Posterior cingulate gyrus (tissue), 11 donors: ENCODE measurements at places on chromosomes 5 and 9.

- DNase-seq: no peak
Observed at GRCh38 chr9:4221931-4222330, 77.9 kb downstream of the GLIS3 start.

GRCh38 chr5:119292701-119293515 lies 62.9 kb upstream of the TNFAIP8 start:
- DNase-seq: no peak

- DNase-seq: no peak
Observed at GRCh38 chr5:179820127-179820482, 600 bp upstream of the SQSTM1 start.

DNA sequence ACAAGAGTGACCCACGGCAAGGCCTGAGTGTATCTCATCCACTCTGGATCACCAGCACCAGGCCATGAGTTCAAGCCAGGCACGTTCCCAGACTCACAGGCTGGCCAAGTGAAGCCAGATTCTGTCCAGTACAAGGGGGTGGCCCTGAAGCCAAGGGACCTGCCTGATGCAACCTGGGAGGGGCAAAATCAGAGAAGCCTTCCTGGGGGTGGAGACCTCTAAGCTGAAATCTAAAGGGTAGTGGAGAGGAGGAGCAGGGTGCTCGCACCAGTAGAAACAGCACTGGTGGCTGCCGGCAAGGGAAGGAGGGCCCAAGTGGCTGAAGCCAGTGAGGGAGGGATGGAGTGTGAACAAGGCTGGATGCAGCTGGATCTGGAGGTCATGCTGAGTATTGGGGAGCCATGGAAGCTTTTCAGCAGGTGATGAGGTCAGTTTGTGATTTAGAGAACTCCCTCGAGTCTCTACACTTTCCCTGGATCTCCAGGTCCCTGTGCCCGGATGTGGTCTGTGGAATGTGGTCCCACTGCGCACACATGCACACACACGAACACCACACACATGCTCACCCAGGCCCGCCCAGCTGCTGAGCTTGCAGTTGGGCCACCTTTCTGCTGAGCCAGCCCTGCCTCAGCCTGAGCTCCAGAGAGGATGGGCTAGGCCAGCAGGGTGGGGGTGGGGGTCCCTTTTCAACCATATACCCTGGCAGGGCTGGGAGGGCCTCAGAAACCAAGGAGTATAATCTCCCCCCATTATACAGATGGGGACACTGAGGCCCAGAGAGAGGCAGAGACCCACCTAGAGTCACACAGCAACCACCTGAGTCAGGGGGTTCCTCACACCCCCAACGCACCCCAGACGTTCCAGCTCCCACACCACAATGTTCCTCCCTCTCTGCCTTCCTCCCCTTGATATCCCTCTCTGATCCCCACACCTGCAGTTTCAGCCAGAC lies 1.6 kb downstream of the PIP5KL1 start:
- no peak for DNase-seq

DNA sequence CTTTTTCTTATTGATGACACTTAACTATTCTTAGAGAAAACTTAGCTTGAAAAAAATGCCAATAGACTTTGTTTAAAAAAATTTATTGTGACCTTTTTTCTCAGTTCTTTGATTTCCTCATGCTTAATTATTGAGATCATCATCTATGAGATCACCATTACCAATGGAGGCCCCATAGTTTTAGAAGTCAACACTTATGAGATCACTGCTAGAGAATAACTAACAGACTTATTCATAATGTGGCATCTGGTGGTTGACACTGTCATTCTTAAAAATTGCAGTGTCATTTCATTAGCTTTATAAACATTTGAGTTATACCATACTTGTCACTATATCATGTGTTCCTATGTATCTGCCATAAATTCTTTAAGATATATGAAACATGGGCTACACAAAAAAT lies 14.9 kb upstream of the FEM1C start:
- no peak for DNase-seq
